ENCODE measurements at places on chromosomes 4 and X.

DNA sequence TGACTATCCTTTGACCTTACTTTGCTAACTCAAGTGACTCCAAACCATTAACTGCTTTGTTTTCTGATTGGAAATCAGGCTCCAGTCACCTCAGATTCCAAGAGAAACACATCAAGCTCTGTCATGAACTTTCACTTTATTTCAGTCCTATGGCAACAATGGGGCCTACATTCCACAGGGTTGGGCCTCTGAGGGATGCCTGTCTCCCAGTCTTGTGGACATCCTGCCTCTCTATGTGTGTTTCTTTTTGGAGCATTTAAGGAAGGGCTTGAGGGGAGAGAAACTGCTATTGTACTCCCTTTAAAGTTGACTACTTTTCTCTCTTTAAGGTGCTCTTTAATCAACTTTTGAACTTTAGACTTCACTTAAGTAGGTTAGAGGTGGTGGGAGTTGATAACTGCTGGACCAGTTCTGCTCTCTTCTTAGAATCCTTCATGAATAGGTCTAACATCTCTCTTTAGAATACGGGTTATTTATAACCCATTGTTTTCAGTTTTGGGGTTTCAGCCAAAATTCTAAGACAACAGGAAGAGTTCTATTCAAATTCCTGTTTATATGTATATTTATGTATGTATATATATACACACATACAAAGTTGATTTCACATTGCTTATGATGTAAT is 274.3 kb upstream of the NR3C2 start:
- H3K27me3 ChIP-seq: no peaks in the 10 kb centered on the region
- H3K36me3 ChIP-seq: no peaks in the 10 kb centered on the region
- H3K27ac ChIP-seq: no peak overlapping the region
- no peak overlapping the region for H3K4me3 ChIP-seq
- H3K4me1 ChIP-seq: no peaks in the 10 kb centered on the region
- DNase-seq: no peak

GRCh38 chr4:139374251-139374650 is 72.0 kb upstream of the NDUFC1 start:
- no peaks in the 10 kb centered on the region for H3K27me3 ChIP-seq
- no peak overlapping the region for H3K4me3 ChIP-seq
- no peak for DNase-seq
- no peaks in the 10 kb centered on the region for H3K4me1 ChIP-seq
- peaks cover 46% of the 10 kb centered on the region for H3K36me3 ChIP-seq

DNA sequence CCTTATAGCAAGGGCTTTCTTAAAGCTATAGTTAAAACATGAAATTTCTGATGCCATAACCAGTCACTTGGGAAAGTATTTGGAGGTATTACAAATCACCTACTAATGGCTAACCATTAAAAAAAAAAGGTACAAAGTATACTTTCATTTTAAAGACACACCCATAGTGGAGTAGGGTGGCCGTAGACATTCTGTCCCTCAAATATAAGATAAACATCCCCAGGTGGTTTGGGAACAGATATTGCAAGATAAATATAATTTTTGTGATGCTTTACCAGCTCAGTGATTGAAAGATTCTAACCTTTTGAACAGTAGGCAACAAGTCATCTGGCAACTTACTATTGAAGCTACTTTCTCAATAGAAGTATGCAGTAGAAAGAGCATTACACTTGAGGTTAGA is 6.2 kb upstream of the FAT1 start:
- no peaks in the 10 kb centered on the region for H3K36me3 ChIP-seq
- no peaks in the 10 kb centered on the region for H3K4me1 ChIP-seq
- peaks cover 16% of the 10 kb centered on the region for H3K27me3 ChIP-seq

- H3K27ac ChIP-seq: no peak overlapping the region
- H3K4me1 ChIP-seq: no peaks in the 10 kb centered on the region
- H3K4me3 ChIP-seq: no peak overlapping the region
- no peak for DNase-seq
- no peaks in the 10 kb centered on the region for H3K27me3 ChIP-seq
- H3K36me3 ChIP-seq: no peaks in the 10 kb centered on the region
Observed at GRCh38 chrX:14380044-14380443, 149.3 kb upstream of the GLRA2 start.

- H3K27me3 ChIP-seq: peaks cover 21% of the 10 kb centered on the region
- no peak for DNase-seq
Observed at GRCh38 chr4:26034849-26035248, 120.8 kb downstream of the SMIM20 start.

GRCh38 chrX:118621081-118621759 is 106.2 kb upstream of the IL13RA1 start:
- H3K27ac ChIP-seq: no peak overlapping the region
- H3K36me3 ChIP-seq: no peaks in the 10 kb centered on the region
- no peaks in the 10 kb centered on the region for H3K4me1 ChIP-seq
- peaks cover 2% of the 10 kb centered on the region for H3K27me3 ChIP-seq
- no peak overlapping the region for H3K4me3 ChIP-seq

DNA sequence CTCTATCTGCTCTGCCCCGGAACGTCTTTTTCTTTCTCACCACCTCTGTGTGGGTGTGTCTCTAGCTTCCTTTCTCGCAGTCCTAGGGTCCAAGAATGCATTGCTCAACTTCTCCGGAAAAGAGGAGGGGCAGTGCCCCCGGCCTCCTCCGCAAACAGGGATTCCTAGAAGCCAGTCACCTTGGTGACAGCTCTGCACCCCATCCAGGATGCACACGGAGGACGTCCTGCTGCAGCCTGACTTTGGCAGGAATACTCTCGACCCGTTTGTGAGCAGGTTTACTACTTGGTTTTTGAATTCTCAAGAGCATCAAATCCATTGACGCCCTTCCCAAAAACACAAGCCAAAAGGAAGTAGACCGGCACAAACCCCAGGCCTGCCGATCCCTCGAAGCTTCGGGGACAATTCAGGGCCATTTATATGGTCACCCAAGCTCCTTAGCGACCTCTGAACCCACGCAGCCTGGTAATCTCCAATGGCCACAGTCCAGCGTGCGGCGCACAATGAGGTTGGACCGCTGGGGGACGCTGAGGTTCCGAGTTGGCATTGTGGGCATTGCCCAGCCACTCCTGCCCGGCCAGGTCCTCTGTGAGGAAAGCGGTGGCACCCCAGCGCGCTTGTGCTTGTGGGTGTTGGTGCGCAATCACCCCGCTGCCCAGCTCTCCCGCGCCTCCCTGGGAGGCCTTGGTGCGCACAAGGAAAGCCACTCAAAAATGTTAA is 9.8 kb downstream of the NKX3-2 start:
- H3K36me3 ChIP-seq: peaks cover 8% of the 10 kb centered on the region
- peaks cover 17% of the 10 kb centered on the region for H3K4me1 ChIP-seq
- no peak for DNase-seq
- no peak overlapping the region for H3K4me3 ChIP-seq
- peaks cover 67% of the 10 kb centered on the region for H3K27me3 ChIP-seq
- no peak overlapping the region for H3K27ac ChIP-seq

DNA sequence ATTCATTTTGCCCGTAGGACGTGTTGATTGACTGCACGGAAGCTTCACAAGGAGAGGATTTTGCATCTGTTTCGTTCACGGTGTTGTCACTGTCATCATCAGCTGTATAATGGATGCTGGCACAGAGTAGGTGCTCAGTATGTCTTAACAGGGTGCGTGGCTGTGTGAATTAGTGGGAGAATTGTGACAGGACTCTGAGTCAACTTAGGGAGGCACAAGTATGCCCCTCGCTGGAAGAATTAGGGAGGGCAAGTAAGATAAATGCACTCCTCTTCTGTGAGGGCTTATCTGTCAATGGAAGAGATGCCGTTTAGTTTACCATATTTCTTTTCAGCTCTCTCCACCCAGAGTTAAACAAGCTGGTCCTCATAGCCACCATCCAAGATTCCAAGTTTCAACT is 107.2 kb downstream of the TRIML1 start:
- H3K36me3 ChIP-seq: no peaks in the 10 kb centered on the region
- no peaks in the 10 kb centered on the region for H3K4me1 ChIP-seq
- no peak overlapping the region for H3K27ac ChIP-seq
- H3K27me3 ChIP-seq: no peaks in the 10 kb centered on the region
- no peak for DNase-seq

DNA sequence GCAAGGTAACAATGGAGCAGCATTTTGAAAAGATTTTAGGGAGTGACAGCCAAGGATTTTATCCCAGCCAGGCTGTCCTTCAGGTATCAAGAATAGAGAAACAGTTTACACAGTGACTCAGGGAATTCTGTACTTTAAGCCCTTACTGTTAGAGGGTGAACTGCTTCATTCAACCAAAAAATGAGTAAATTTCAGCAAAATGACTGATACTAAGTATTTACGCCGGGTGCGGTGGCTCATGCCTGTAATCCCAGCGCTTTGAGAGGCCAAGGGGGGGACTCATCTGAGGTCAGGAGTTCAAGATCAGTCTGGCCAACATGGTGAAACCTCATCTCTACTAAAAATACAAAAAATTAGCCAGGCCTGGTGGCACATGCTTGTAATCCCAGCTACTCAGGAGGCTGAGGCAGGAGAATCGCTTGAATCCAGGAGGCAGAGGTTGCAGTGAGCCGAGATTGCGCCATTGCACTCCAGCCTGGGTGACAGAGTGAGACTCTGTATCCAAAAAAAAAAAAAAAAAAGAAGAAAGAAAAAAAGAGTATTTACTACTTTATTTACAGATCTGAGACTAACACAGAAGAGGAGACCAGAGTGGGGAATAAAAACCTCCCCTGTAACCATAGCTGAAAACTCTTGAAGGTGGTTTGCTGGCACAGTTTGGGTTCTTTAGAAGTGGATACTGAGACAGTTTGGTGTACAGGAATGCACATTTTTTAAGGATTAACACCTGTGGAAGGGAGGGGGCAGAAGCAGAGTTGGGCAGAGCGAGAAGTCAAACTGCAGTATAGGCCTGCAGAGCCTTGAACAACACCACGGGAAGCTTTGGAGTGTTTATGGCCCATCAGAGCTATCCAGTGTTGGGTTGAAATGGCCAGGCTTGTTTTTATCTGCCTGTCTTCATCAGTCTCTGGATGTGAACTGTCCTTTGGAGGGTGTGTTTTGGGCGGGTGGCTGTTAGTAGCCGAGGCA is 40.5 kb downstream of the TMEM131L start:
- H3K4me3 ChIP-seq: no peak overlapping the region
- H3K27ac ChIP-seq: no peak overlapping the region
- peaks cover 48% of the 10 kb centered on the region for H3K4me1 ChIP-seq
- H3K27me3 ChIP-seq: no peaks in the 10 kb centered on the region

DNA sequence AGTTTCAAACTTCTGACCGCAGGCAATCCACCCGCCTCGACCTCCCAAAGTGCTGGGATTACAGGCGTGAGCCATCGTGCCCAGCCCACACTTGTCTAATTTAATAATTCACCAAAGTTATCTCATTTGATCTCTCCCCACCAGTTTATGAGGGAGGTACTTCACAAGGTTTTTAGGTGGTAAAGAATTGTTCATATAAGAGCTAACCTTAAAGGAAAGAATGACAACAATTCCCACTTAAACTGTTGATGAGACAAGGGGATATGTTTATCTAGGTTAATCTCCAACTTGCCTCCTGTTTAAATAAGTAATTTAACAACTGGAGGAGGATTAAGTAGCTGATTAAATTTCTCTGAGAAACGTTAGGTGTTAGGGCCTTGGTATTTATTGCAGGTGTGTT is 117.6 kb upstream of the CBLL2 start:
- H3K27me3 ChIP-seq: no peaks in the 10 kb centered on the region
- H3K27ac ChIP-seq: no peak overlapping the region
- no peaks in the 10 kb centered on the region for H3K36me3 ChIP-seq
- H3K4me1 ChIP-seq: no peaks in the 10 kb centered on the region
- no peak overlapping the region for H3K4me3 ChIP-seq

DNA sequence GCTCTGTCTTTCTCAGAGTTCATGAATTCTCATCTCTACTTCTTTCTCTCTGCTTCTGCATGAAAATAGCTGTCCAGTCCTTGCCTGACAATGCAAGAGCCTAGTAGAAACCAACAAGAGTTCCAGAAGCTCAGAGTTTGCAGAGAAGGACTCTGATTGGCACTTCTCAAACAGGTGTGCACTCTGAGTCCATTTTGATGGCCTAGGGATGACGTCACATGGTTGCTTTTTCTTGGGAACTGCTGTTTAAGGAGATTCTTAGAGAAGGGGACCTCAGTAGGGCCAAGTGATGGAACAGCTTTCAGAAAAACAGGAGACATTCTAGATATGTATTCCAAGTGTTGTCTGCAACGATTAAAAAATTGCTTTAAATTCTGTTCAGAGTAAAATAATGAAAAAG is 56.8 kb downstream of the HMGB2 start:
- no peak overlapping the region for H3K27ac ChIP-seq
- peaks cover 1% of the 10 kb centered on the region for H3K36me3 ChIP-seq
- no peaks in the 10 kb centered on the region for H3K27me3 ChIP-seq

DNA sequence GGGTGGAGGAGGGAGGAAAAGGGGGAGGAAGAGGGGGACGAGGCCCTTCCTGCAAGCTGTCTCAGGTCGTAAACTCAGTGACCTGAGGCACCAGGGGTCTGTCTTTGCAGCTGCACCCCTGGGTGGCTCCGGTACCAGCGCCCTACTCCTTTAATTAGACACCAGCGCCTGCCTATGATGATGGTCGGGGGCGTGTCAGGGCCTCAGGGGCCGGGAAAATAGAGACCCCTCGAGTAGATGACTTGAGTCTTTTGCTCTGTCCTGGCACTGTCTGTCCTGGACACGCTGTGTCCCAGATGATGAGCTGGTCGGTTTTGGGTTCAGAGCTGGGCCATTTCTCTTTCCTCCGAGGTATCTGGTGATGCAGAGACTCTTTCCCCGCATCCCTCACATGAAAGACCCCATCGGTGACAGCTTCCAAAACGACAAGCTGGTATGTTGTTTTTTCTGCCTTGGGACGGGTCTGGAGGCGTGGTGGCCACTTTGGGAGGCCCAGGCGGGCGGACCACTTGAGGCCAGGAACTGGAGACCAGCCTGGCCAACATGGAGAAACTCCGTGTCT is 11.2 kb downstream of the SLC25A6 start:
- no peaks in the 10 kb centered on the region for H3K27me3 ChIP-seq
- H3K4me1 ChIP-seq: no peaks in the 10 kb centered on the region
- H3K27ac ChIP-seq: no peak overlapping the region
- no peak overlapping the region for H3K4me3 ChIP-seq
- no peak for DNase-seq
- no peaks in the 10 kb centered on the region for H3K36me3 ChIP-seq

DNA sequence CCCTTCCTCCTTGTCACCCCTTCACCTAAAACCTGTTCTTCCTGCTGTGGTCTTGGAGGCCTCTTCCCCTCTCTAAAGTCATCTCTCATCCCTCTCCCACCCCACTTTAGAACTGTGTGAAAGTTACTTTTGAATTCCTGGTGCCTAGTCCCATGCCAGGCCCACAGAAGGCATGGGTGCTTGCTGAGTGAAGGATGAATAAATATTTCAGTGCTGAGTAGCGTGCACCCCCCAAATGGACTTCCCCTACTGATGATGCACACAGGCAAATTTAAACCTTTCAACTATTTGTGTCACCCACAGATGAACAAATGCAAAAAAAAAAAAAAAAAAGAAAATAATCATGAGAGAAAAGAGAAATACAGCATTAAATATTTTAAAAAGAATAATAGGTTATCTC is 19.8 kb downstream of the PSMD10 start:
- no peaks in the 10 kb centered on the region for H3K36me3 ChIP-seq
- no peak overlapping the region for H3K4me3 ChIP-seq
- H3K27me3 ChIP-seq: peaks cover 13% of the 10 kb centered on the region

- peaks cover 7% of the 10 kb centered on the region for H3K36me3 ChIP-seq
- no peak overlapping the region for H3K27ac ChIP-seq
- H3K4me1 ChIP-seq: peaks cover 4% of the 10 kb centered on the region
- H3K27me3 ChIP-seq: no peaks in the 10 kb centered on the region
- DNase-seq: no peak
- no peak overlapping the region for H3K4me3 ChIP-seq
Observed at GRCh38 chr4:71593311-71593710, 190.6 kb downstream of the GC start.

GRCh38 chr4:133152330-133152821 is 3.3 kb downstream of the PCDH10 start:
- H3K36me3 ChIP-seq: peaks cover 23% of the 10 kb centered on the region
- DNase-seq: no peak

- H3K27ac ChIP-seq: no peak overlapping the region
- H3K4me1 ChIP-seq: peaks cover 10% of the 10 kb centered on the region
- H3K36me3 ChIP-seq: no peaks in the 10 kb centered on the region
- H3K27me3 ChIP-seq: peaks cover 21% of the 10 kb centered on the region
Observed at GRCh38 chrX:39261446-39262147, 460.3 kb downstream of the MID1IP1 start.
